ENCODE measurements at places on chromosomes 12 and 14. TPM values are rescaled to one million over a fixed set of nuclear protein-coding genes. Genes with fewer than 3 reads are reported as not detected.

GRIN2B gene
- total RNA-seq: 41.0 TPM

RNF212B gene
- not detected for total RNA-seq

MANSC4 gene
- not detected for total RNA-seq

CKAP4 gene
- total RNA-seq: 17.7 TPM

CCDC38 gene
- not detected for total RNA-seq

KERA gene
- not detected for total RNA-seq

RIMBP2 gene
- 93.8 TPM for total RNA-seq

PYGL gene
- 20.3 TPM for total RNA-seq

ADAMTS20 gene
- total RNA-seq: 0.25 TPM

TAS2R14 gene
- 5.0 TPM for total RNA-seq

CD163L1 gene
- total RNA-seq: 10.9 TPM

TAS2R50 gene
- 6.9 TPM for total RNA-seq

RGS6 gene
- total RNA-seq: 41.1 TPM

GUCY2C gene
- total RNA-seq: 0.34 TPM

COPZ1 gene
- 86.5 TPM for total RNA-seq

PELI2 gene
- 10.5 TPM for total RNA-seq

OLR1 gene
- 5.5 TPM for total RNA-seq

SYCP3 gene
- total RNA-seq: 0.25 TPM

NUAK1 gene
- 140 TPM for total RNA-seq

RTN1 gene
- total RNA-seq: 579 TPM

GLS2 gene
- 53.9 TPM for total RNA-seq

PCED1B gene
- 2.0 TPM for total RNA-seq

AMN gene
- total RNA-seq: 0.23 TPM

FAM186B gene
- 0.18 TPM for total RNA-seq

ACADS gene
- 16.6 TPM for total RNA-seq

SMOC1 gene
- total RNA-seq: 24.8 TPM

CLEC2D gene
- 5.4 TPM for total RNA-seq

RNASE7 gene
- total RNA-seq: not detected

IQSEC3 gene
- 69.8 TPM for total RNA-seq

MBD6 gene
- total RNA-seq: 57.0 TPM

FOXG1 gene
- 57.2 TPM for total RNA-seq

ARID2 gene
- total RNA-seq: 29.5 TPM

Measured in dorsolateral prefrontal cortex (tissue), 122 donors.